ENCODE measurements at places on chromosomes 2 and 18. TPM values are rescaled to one million over a fixed set of nuclear protein-coding genes. Genes with fewer than 3 reads are reported as not detected.

GRCh38 chr2:237423891-237424290, 9.9 kb upstream of the COL6A3 start:
- DNase-seq = no peak

DNA sequence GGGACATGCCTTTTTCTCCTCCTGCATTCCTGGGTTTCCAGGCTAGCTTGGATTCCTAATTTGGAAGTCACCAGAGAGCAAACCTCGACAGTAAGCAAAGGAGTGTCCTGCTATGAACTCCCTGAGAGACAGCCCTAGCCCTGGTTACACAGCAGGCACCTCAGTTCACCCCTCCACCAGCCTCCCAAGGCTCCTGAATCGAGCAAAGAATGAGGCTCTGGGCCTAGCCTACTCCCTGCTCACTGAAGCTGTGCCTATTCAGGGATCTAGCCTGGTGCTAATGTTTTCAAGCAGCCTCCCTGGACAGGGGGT, 66.7 kb upstream of the RMDN2 start:
- no peak for DNase-seq

DNA sequence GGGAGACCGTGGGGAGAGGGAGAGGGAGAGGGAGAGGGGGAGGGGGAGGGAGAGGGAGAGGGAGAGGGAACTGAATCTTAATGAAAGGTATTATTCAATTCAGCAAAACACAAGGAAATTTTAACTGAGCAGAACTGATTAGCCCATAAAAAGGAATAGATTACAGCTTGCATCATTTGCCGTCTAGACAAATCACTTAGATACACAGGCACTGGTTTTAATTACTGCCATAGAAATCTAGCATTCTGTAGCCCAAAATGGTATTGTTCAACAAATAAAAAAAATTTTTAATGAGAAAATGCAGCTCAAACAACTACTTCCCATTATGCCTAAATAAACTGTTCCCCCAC, 7.9 kb upstream of the KCNF1 start:
- no peak for DNase-seq

DNA sequence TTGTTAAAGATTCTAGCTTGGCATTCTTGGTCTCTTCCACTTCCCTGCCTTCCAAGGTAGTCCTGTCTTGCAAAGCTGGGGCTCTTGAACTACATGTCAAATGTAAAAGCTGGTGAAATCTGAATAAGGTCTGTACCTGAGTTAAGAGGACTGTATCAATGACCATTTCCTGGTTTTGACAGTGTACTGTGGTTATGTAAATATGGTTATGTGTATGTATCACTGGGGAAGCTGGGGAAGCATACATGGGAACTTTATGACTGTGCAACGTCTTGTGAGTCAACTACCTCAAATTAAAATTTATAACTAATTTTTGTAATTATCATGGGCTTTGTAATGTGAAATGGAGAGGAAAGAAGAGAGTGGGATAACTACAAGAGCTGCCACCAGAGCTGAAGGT, 81.7 kb downstream of the COL4A4 start:
- DNase-seq = no peak

DNA sequence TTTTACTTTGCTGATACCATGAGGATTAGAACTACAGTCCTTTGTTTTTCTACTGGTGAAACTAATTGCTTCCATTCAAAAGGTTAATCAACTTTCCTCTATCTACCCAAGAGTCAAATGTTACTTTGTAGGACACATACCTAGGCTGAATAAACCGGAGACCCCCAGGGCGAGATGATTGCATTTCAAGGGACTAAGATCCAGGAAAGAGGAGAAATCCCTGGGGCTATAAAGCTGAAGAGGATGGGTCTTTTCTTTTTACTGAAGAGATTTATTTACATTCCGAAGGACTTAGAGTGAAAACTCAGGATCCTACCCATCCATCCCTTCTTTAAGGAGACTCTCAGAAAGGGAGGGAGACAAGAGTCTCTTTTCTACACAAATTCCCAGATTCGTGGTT, 331.9 kb downstream of the CDH19 start:
- no peak for DNase-seq

GRCh38 chr2:186027922-186028321, 289.3 kb downstream of the FSIP2 start:
- no peak for DNase-seq

Gene SPR
- polyA plus RNA-seq = 4.2 TPM

All from muscle of back (tissue), 13 donors.